ENCODE measurements at places on chromosomes 1 and 21.
A peak's percentile ranks its signal among the peaks of the same experiment; 100 is the strongest.

DNA sequence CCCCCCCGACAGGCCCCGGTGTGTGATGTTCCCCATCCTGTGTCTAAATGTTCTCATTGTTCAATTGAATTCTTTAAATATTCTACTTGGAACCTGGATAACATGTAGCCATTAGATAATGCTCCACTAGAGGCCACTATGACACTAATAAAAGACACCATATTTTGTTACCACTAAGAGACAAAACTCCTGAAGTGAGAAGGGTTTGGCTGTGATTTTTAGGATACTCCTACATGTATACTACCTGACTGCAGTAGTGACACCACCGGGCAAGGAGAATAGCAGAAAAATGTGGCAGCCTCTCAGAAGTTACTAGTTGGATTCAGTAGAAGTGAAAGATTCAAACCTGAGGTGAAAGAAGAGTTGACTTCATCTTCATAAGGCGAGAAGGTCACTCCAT lies 36.0 kb downstream of the F5 start:
- no peak for DNase-seq

- DNase-seq, result peak; percentile 13
Measured at GRCh38 chr1:100265562-100265930, 470 bp upstream of the RTCA start.

GRCh38 chr21:35291034-35291433 lies 241.9 kb upstream of the RUNX1 start:
- no peak for DNase-seq

DNA sequence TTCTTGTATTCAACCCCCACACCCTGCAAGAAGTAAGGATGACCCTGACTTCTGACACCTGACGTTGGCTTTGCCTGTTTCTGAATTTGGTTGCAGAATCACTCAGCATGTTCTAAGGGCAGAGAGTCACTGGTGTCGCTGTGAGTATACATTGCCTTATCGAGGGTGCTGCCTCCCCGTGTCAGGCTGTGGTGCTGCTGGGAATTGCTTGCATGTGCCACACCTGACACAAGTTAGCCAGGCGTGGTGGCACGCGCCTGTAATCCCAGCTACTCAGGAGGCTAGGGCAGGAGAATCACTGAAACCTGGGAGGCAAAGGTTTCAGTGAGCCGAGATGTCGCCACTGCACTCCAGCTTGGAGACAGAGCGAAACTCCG lies 45.9 kb downstream of the WDR4 start:
- peak; percentile 80 for DNase-seq

DNA sequence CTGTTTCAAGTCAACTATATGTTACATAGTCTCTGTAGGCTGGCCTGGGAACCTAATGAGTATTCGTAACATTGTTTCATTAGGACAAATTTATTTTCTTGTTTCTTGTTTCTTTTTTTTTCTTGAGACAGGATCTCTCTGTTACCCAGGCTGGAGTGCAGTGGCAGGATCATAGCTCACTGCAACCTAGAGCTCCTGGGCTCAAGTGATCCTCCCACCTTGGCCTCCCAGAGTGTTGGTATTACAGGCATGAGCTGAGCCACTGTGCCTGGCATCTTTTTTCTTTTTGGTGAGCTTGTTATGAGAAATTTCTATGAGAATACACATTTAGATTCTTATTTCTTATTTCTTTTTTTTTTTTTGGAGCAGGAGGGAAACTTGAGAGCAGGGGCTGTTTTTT lies 6.8 kb downstream of the CENPS start:
- no peak for DNase-seq

- no peak for DNase-seq
Measured at GRCh38 chr1:58895082-58895481, 111.2 kb upstream of the JUN start.

GRCh38 chr1:206111271-206111927 lies 5.8 kb downstream of the AVPR1B start:
- no peak for DNase-seq

GRCh38 chr21:36551731-36552433 lies 72.0 kb upstream of the CLDN14 start:
- DNase-seq, result no peak

- no peak for DNase-seq
Measured at GRCh38 chr1:198529414-198529813, 11.1 kb downstream of the ATP6V1G3 start.

DNA sequence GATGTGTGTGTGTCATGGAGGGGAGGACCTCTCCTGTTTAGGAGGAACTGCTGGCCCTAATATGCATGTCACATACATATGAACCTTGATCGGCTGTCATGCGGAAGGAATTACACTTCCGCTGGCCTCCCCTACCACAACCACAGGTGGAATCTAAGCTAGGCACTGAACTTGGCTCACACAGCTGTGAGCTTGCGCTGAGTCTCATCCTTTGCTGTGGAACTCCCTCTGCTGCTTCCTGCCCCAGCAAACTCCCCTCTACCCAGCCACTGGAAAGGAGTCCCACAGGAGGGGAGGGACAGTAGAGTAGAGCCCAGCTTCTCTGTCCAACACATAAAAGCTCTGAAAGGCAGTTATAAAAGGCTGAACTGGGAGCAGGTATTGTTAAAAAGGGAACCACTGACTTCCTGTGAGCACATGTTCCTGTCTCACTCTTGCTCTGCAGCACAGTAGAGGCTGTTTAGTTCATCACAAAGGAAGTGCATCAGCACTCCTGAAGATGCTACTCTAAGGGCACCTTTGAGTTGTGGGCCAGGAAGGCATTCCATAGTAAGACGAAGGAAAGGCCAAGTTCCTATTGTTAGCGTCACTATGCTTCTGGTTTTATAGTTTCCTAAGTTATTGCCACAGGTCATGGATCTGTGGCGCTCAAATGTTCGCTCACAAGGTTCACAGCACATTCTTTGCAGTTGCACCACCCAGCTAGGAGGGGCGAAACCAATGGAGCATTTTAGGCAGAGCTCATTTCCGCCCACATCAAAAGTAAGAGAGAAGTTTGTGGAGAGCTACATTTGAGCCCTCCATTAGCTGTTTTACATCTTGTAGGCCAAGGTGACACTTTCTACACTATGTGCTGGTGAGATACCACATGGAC lies 17.7 kb upstream of the PTPRC start:
- peak; percentile 78 for DNase-seq

DNA sequence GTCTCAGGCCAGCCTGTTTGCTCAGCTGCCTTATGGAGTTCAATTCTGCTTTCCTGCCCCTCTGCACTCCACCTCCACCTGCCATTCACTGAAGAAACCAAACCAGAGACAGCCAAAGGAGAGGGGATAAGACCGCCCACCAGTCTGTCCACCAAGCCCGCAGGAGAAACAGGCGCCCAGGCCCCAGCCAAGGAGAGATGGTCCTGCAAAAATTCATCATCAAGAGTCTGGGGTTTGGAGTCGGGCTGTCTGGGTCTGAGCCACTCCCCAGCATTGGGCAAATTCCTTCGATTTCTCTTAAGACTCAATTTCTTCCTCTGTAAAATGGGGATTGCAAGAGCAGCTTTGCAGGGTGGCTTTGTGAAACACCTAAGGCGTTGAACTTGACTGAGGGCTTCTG lies 121.4 kb upstream of the RUNX3 start:
- no peak for DNase-seq

DNA sequence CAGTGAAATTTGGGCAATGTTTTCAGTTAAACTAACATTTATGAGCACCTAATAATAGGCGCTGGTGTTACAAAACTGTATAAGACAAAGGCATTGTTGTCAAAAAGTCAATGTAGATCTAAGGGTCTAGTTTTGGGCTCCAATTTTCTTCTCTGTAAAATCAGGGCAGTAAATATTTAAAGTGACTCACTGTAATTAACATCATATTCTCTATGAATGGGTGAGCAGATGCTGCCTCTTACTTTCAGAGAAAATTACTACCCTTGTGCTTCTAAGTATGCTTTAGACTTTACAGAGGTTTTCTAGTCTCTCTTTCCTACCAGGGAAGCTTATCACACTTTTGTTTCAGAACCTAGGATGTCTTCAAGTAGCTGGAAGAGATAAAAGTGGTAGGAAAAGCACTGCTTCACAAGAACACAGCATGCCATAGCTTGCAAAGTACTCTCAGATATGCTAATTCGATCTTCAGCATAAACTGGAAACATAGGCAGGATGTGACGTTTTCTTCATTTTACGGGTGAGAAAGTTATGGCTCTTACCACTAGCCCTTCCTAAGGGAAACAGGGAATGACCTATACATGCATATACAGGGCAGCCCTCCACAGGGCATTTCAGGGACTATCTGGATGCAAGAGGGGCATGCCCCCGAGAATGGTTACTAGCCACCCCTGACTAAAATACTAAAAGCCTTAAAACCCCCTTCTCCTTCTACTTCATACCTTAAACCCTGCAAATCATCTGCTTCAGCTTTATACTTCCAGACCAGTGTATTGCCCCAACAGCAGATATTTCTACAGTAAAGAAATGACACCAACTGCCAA lies 2.6 kb downstream of the C1orf116 start:
- no peak for DNase-seq

DNA sequence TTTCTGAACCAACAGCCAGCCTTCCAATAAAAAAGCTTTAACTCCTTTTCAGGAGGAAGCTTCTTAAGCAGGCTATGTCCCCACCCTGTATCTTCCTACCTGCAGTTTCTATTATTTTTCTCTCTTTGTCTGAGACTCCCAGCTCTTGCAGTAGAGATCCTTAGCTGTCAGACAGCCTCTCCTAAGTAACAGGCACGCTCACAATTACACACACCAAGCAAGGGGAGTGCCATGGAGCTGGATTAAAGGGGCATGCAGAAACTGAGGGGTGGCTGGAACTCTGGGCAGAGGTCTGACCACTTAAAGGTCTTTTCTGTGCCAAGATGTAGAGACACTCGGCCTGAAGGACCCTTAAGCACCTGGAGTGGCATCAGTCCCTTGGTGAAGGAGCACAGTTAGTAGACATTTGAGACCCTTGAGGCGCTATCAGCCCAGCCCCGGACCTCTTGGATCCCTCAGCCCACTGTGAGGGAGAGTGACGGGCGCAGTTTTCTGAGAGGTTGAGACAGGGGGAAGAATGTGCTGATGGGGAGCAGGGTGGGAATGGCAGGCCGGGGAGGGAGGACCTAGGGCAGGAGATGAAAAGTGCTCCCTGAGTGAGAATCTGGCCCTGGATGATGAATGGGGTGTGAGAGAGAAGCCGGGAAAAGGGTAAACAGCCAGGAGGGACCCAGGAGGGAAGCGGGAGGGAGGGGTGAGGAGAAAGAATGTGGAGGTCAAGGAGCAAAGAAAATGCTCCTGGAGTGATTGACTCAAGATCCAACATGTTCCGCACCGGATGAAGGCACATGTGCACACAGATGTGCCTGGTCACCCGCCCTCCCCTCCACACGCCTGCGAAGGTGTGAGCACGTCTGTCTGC lies 13.3 kb downstream of the PLXNA2 start:
- no peak for DNase-seq

DNA sequence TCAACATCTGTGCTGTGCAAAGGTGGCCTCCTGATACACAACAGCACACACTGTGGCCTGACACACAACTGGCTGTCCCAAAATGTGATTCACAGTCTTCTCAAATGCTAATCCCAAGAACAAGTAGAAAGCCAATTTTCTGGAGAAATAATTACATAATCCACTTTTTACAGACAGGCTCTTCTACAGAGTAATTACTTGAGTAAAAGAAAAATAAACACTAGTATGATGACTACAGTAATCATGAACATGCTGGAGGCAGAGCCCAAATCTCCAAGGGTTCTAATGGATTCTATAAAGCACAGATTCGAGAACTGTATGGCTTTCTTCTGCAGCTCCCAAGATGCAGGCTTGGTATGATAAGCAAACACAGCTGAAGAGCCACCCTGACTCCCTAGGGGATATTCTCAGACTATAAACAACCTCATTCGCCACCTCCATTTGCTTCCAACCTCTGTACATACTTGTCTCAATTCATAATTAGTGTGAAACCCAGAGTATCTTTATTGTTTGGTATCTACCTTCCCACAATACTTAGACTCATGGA lies 81.9 kb downstream of the SIPA1L2 start:
- DNase-seq, result no peak

- DNase-seq, result no peak
Measured at GRCh38 chr1:198001776-198002408, 84.7 kb downstream of the LHX9 start.

DNA sequence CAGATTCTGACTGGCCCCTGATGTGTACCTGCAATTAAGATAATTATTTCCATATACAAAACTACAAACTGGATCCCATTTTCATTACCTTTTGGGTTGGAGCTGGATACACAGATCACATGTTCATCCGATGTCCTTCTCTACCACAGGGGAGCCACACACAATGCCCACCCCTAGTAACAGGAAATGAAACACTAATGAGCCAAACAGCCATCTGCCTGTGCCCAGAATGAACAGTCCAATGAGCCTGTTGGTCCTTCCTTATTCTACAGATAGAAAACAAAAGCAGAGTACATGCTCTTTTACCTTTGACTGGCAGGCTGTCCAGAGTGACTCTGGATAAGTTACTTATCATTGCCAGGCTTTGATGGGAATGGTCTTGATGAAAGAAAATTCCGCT lies 68.6 kb downstream of the SIPA1L2 start:
- no peak for DNase-seq

GRCh38 chr1:201098992-201099677 lies 13.1 kb downstream of the CACNA1S start:
- no peak for DNase-seq

- no peak for DNase-seq
Measured at GRCh38 chr1:203601716-203602309, 24.8 kb upstream of the ATP2B4 start.

DNA sequence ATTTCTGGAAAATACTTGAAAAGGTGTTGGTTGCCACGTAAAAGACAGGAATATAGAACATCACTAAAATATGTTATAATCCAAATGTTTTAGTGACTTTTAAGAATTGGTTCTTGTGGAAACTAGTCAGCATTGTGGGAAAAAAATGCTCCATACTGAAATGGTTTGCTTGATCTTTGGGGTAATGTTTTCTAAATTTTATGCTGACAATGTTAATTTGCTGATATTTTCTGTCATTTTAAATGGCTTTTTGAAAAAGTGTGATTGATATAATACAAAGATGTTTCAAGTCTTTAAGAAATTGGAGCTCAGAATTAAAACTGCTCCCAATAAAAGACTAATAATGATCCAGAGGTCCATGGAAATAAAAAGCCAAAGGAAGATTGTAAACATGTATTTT lies 610.9 kb downstream of the ADGRL2 start:
- DNase-seq, result no peak
